ENCODE measurements at places on chromosomes 2 and 18. TPM values are rescaled to one million over a fixed set of nuclear protein-coding genes. Genes with fewer than 3 reads are reported as not detected.

The SOWAHC gene
- 16.8 TPM for polyA plus RNA-seq

The ZSWIM2 gene
- 0.55 TPM for polyA plus RNA-seq

The LAMA1 gene
- 55.2 TPM for polyA plus RNA-seq

The RFTN2 gene
- polyA plus RNA-seq: 81.2 TPM

The BMP10 gene
- polyA plus RNA-seq: not detected

The CXCR1 gene
- polyA plus RNA-seq: not detected

The TFCP2L1 gene
- polyA plus RNA-seq: 0.52 TPM

The B4GALT6 gene
- 54.6 TPM for polyA plus RNA-seq

The ABCG8 gene
- 1.7 TPM for polyA plus RNA-seq

The PIKFYVE gene
- 25.5 TPM for polyA plus RNA-seq

The XDH gene
- polyA plus RNA-seq: 0.03 TPM

The LIMS1 gene
- 26.2 TPM for polyA plus RNA-seq

The ARMC9 gene
- 19.8 TPM for polyA plus RNA-seq

The CLK1 gene
- polyA plus RNA-seq: 207 TPM

The TMEM178A gene
- polyA plus RNA-seq: 55.0 TPM

The HMSD gene
- 4.6 TPM for polyA plus RNA-seq

The MEP1B gene
- polyA plus RNA-seq: 0.14 TPM

The DTNA gene
- polyA plus RNA-seq: 190 TPM

The FOXI3 gene
- 0.26 TPM for polyA plus RNA-seq

The NCOA1 gene
- polyA plus RNA-seq: 60.8 TPM

The IL1R2 gene
- not detected for polyA plus RNA-seq

The REG1B gene
- polyA plus RNA-seq: not detected

The REG3A gene
- polyA plus RNA-seq: not detected

The ERMN gene
- polyA plus RNA-seq: 45.7 TPM

The NEB gene
- 7.2 TPM for polyA plus RNA-seq

The LIPG gene
- 11.4 TPM for polyA plus RNA-seq

The PDCD1 gene
- not detected for polyA plus RNA-seq

Measured in spinal cord (tissue), 10 donors.